ENCODE measurements at places on chromosomes 2 and 18.
A peak's percentile ranks its signal among the peaks of the same experiment; 100 is the strongest.

DNA sequence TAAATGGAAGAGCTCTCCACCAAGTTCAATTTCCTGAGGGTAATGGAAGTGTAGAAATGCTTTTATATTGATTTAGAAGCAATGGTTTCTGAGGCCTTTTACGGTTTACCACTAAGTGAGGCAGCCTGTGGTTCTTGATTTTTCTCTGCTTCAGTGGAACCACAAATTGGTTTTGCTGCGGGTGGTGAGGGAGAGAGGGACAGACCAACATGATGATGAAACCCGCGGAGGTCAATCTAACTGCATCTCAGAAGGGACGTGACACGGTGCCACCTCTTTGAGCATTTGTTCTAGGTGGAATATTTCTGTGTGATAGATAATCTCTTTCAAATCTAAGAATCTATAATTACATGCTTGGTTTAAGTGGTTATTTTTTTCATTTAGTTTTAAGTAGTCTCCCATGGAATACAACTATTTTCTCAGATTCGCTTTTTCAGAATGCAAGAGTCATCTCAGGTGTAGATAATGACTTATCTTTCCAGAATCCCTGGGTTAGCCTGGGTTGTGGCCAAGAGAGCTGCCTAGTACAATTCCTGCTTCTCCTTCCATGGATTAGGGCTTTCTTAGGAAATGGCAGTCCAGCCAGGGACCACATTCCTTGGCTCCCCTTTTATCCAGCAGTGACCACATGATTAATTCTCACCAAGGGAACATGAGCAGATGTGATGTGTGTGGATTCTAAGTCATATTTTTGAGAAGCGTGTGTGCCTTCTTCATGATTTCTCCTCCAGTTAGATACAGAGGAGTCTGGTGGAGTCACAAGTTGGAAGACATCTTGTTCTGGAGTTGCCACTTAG lies 52.5 kb downstream of the KCNE4 start:
- DNase-seq = peak; percentile 10

GRCh38 chr2:27765621-27766286 lies 5.8 kb upstream of the MRPL33 start:
- peak; percentile 84 for DNase-seq

DNA sequence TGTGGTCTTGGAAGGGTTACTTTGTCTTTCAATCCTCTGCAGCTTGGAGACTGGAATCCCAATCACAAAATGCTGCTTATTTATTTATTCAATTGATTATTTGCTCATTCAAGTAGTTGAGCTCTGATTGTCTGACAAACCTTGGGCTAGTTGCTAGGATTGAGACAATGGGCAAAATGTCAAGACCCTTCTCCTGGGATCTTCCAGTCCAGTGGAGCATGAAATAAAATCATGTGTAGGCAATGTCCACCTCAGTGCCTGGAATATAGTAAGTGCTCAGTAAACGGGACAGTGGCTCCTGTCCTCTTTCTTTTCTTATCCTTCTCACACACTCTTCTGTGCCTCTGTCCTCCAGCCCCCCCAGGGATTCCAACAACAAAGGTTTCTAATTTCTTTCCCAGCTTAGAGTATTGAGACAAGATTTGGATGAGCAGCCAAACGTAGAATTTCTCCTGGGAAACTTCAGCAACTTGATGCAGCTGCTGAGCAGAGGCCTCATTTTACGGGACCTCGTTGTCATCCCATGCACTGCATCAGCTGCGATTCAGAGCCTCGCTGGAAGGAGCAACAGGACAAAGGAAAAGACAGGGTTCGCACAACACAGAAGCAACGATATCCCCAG lies 545.0 kb downstream of the SOX11 start:
- no peak for DNase-seq

DNA sequence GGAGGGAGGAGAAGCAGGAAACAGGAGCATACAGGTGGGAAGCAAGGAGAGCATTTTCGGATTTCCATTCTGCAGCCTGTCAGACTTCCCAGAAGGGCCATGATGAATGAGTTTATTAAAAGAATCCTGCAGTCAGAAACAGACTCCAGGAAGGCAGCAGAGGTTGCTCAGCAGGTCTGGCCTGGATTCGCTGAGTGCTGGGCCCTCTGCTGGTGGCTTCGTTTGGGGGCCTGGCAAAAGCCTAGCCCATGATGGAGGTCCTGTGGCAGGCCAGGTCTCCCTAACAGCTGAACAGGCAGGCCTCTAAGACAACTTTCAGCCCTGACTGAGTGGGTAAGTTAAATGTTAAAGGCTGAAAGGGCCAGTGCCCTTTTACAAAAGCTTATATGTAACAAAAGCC lies 108.2 kb upstream of the CAPN13 start:
- DNase-seq = peak; percentile 18

GRCh38 chr2:227124811-227125210 lies 39.2 kb downstream of the COL4A4 start:
- no peak for DNase-seq

GRCh38 chr2:188383158-188383557 lies 91.5 kb downstream of the GULP1 start:
- DNase-seq = no peak

DNA sequence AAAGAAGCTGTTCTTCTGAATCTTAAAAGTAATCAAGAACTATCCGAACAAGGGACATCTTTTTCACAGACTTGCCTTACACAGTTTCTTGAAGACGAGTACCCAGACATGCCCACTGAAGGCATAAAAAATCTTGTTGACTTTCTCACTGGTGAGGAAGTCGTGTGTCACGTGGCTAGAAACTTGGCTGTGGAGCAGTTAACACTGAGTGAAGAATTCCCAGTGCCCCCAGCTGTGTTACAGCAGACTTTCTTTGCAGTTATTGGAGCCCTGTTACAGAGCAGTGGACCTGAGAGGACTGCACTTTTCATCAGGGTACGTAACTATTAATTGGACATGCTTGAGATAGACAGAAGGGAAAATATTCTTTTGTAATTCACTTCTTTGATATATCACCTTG lies 2.4 kb downstream of the MRPL44 start:
- DNase-seq = no peak

DNA sequence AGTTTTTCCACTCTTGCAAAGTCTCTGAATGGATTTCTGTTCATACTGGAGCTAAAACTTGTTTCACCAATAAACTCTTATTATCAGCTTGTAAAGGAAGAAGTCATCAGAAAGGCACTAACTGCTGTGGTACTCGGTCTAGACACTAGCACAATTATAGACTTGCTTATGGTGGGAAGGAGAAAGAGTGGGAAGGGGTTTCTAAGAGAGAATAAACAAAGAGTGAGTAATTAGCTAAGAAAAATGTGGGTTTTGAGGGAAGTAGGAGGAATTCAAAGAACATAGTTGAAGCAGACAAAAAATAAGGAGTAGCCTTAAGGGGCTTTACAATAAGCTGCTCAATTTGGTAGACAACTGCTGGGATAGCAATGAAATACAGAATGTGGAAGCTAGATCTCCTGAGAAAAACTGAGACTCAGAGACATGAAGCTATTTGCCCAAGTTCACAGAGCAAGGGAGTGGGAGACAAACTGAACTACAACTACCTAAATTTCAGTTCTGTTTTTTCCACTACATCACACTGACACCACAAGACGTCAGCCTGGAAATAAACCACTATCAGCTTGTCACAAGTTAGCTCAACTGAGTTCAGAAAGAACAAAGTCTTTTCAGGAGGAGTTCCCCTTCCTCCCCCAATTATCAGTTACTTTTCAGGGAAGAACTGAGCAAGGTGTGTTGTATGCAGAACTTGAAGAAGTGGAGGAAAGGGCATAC lies 59.7 kb downstream of the MAP4K3 start:
- no peak for DNase-seq

- no peak for DNase-seq
Measured at GRCh38 chr2:31255911-31256571, 22.1 kb downstream of the EHD3 start.

DNA sequence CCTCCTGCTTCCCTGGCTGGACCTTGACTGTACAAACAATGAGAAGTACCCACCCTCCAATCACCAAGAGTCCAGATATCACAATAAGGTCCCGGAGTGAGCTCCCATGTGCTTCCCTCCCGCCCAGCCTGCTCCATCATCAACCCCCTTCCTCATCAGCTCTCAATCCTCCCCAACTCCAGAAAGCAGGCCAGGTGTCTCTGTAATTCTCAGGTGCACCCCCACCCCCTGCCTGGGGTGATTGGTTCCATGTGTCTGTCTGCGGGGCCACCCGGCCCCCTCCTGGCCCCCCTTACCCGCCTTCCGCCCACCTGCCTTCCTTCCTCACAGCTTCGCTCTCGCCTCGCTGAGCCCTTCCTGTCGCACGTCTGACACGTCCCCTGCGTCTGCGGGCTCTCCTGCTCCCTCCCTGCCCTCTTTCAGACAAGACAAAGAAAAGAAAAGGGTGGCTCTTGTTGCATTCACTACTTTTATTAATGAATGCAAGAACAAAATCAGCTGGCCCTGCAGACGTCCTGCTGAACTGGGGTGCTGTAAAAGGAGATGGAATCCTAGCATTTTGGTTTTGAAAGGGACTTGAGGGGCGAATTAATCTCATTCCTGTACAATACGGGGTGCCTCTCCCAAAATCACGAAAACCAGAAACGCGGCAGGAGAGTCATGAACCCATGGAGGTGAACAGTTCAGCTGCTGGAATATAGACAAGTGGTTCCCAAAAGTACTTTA lies 26.5 kb upstream of the IGFBP2 start:
- peak; percentile 70 for DNase-seq

GRCh38 chr2:43898134-43898837 lies 59.5 kb downstream of the ABCG8 start:
- DNase-seq = peak; percentile 47

DNA sequence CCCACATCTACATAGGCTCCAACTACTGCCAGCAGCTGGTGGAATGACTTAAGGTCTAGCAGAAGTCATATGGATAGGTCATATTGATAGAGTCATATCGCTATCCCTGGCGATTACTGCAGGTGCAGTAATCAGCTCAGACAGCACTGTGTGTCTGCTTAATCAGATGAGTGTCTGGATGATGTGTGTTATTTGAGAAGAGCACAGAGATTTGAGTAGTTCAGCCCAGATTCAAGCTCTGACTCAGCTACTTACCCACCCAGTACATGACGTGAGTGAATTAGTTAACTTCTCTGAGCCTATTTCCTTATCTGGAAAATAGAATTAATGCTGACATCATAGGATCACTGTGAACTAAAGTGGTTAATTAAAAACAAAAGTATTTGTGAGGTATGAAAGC lies 78.9 kb downstream of the EHD3 start:
- DNase-seq = no peak

GRCh38 chr2:26246818-26247217 lies 2.1 kb downstream of the HADHB start:
- DNase-seq = no peak

DNA sequence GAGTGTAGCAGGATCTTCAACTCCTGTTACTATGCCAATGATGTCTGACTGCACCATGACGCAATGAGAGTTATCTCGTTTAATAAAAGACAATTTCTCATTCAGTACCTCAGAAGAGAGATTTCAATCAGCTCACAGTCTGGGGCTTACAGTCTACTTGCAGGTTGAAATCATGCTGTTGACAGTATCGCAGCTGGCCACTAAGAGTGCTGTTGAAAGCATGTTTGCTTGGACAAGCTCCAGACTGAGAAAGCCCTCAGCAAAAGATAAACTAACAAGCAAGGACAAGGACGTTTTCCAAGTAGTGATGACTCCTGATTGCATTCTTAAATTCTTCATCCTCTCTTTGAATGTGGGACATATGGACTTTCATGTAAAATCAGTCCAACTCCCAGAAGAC lies 145.2 kb upstream of the SYT4 start:
- DNase-seq = peak; percentile 23

DNA sequence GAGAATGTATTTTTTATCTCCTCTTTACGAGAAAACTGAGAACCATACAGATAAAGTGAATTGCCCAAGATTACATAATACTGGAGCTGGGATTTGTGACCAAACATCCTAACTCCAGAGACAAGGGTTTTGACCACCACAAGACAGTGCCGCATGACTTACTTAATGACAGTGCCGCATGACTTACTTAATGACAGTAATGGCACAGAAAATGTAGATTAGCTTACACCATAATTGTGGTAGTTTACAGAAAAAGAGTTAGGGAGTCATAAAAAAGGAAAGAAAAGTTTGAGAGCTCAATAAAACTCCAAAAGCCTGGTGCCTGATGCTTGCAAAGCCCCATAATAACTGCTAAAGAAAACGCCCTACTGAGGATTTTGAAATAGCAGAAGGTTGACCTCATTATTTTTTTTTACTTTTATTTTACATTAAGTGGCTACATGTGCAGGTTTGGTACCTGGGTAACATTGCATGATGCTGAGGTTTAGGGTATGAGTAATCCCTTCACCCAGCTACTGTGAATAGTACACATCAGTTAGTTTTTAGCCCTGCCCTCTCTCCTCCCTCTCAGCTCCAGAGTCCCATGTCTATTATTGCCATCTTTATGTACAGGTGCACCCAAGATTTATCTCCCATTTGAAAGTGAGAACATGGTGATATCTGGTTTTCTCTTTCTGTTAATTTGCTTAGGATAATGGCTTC lies 310.0 kb upstream of the UBE2E3 start:
- no peak for DNase-seq

- no peak for DNase-seq
Measured at GRCh38 chr2:52473526-52473925, 1294.1 kb upstream of the CHAC2 start.

- DNase-seq = no peak
Measured at GRCh38 chr2:38163006-38163405, 87.1 kb upstream of the CYP1B1 start.

DNA sequence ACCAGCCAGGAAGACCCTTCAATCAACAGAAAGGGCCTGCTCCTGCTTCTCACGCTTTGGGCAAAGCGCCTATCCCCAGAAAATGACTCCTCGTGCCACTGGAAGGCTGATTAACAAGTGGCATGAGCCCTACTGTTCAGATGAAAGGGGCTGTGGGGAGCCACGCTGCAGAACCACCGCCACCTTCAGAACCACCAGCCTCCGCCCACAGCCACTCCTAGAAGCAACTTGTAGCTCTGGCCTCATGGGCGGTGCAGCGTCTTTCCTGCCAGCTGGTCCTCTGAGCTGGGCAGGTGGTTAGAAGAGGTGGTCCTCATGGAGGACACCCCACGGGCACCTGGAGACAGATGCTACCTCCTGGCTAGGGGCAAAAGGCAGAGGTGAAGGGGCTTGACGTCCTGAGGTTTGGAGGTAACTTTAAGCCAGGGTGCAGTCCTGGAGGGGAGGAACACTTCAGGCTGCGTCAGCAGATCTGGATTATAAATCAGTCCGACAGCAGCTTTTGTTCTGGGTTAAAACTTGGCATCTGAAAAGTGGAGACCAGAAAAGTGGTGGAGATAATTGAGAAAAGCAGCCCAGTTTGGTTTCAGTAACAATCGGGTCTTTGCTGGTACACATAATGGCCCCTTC lies 861 bp upstream of the SEMA4C start:
- peak; percentile 79 for DNase-seq

- no peak for DNase-seq
Measured at GRCh38 chr18:48488388-48488850, 50.4 kb upstream of the CTIF start.

DNA sequence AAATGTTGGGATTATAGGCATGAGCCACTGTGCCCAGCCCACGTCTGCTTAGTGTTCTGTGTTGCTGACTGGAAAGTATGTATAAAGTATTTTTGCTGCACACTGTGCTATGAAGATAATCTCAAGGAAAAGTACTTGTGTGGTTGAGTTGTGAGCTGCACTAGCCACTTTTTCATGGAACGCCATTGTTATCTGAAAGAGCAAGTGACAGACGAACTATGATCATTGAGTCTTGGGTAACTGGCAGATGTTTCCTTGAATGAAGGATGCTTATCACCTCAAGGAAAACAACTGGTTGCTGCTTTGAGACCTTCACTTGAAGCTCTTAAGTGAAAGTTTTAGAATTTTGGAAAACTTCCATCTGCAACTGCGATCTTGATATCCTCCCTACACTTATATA lies 82.2 kb upstream of the KCTD1 start:
- no peak for DNase-seq

- DNase-seq = no peak
Measured at GRCh38 chr2:9660154-9660553, 29.4 kb upstream of the YWHAQ start.

GRCh38 chr2:23402205-23402740 lies 17.3 kb downstream of the KLHL29 start:
- no peak for DNase-seq

All from retina (tissue), 1 donor.